ENCODE measurements at places on chromosomes 13 and 19.
A peak's percentile ranks its signal among the peaks of the same experiment; 100 is the strongest.

- no peak for DNase-seq
Measured at GRCh38 chr19:28020619-28021258, 1192.2 kb downstream of the UQCRFS1 start.

DNA sequence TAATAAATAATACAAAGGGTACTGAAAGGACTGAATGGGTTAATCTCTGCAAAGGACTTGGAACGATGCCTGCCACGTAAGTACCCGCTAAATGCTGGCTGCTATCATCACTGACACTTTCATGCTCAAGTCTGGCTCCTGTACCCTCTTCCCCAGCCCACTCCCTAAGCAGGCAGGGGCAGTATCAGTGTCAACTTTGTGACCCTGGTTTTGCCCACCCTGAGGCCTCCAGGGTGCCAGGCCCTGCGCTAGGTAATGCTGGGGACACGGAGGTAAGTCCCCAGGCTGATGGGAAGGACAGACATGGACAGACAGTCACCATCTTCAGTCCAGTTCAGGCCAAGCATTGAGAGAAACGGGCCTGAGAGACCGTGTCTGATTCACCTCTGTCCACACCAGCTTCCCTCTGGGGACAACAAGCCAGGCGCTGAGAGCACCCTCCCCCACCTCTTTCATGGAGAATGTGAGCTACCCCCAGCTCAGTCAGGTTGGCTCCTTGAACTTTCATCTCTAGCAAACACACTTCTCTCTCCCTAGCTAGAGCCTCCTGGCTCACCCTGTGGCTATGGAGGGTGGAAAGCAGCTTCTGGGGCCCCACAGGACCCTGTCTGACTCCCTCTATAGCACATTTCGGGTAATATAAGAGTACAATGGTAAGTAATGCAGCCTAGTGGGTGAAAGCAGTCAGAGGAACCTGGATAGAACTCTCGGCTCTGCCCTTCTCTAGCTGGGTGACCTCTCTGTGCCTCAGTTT lies 800 bp downstream of the ETFB start:
- DNase-seq: peak; percentile 34

- no peak for DNase-seq
Measured at GRCh38 chr13:113422807-113423519, 30.3 kb downstream of the ADPRHL1 start.

GRCh38 chr19:14440049-14440448 lies 6.9 kb downstream of the PKN1 start:
- DNase-seq: peak; percentile 36

DNA sequence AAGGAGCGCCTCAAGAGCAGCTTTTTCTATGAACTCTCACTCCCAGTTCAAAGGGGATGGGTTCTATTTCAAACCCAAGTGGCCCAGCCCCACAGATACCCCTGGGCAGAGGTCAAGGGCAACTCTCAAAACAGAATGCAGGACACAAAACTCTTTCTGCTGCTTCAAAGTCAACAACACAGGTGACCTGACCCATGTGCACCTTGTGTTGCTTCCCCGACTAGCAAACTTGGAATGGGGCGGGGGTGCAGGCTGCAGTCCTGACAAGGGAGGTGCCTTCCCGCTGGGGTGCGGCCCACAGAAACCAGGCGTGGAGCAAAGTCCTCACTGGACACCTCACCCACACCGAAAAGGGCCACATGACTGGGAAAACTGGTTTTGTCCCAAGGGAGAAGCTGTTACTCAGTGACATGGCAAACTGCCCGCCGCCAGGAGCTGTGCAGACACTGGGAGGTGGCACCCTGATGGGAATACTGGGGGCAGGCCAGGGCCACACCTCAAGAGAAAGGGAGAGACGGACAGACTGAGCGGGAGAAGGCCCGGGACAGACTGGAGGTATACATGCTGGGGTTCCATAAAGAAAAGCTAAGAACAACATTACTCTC lies 17.4 kb downstream of the ZC3H4 start:
- DNase-seq: no peak
